ENCODE measurements at places on chromosomes 6 and 20.

- no peak for DNase-seq
These were observed 133.8 kb downstream of the PRND start for GRCh38 chr20:4855555-4855954.

GRCh38 chr20:47610247-47610944, 108.7 kb downstream of the NCOA3 start:
- DNase-seq, result no peak

DNA sequence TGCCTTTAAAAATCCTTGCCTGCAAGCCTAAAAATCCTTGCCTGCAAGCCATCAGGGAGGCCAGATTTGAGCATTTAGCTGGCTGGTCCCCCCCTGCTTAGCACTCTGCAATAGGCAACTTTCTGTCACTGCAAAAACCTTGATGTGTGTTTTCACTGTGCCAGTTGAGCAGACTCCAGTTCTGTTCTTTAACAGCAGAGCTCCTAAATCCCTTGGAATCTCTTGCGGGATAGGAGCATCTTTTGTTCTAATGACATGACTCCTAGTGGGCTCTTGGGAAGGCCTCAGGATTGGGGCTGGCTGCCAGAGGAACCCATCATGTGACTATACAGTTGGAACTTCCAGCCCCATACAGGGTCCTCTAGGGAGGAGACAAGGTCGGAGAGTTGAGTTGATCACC, 50.4 kb downstream of the FAM184A start:
- DNase-seq, result no peak

DNA sequence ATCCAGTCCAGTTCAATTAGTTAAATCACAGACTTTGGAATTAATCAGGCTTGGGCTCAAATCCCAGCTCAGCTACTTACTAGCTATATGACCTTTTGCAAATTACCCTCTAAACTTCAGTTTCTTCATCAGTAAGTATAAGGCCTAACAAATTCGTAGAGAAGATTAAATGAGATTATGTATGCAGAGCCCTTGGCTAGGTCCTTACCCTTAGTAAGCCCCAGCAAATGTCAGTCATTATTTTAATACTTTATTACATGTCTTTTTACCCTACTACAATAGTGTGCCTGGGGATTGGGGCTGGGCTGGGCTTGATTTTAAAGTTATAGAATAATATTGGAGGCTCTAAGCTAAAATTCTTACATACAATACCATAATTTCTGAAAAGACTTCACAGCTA, 326.1 kb upstream of the PREP start:
- DNase-seq, result no peak

DNA sequence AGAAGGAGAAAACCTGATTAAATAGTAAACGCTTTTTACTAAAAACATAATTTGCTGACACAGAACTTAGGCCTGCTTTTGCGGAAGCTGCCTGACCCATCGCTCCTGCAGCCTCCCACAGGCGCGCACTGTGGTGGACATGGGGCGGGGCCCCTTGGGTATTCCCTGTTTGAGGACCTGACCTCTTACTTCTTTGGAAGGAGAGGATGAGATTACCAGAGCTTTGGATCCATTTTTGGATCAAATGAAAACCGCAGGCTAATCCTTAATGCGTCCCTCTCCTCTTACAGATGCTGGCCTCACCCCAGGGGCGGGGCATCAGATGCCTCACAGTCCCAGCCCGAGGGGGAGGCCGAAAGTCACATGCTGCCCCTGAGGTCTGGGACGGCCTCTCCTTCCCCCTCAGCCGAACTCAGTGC, 151.0 kb downstream of the SCML4 start:
- DNase-seq, result no peak

DNA sequence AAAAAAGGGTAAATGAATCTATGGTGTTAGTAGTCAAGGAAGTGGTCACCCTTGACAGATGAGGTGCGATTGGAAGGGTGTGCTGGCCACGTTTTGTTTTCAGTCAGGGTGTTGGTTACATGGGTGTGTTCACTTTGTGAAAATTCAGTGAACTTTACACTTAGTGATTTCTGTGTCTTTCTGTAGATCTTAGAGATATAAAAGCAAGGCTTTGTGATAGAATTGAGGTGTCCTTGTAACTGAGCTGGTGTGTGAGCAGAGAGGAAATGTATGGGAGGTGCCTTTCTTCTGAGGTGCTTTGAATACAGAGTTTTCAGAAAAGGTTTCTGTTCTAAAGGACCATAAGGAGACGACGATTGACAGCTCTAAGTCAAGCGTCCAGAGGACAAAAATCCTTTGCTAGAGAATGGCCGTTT, 90.5 kb downstream of the SAMD3 start:
- DNase-seq, result no peak

DNA sequence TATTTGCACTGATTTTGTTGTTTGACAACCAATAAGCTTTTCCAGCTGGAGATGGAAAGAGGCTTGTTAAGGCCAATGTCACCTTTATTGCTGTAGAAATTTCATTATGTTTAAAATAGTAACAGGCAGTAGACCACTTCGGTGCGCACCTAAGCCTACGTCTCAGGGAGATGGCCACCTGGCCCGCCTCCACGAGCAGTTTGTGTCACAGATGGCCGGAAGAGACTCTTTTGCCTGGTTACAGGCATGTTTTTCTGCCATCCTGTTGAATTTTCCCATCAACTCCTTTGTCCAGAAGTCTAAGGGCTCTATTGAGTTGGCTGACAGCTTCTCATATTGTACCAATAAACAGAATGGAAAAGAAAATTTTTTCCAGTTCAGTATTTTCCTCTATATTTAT, 51.0 kb downstream of the SLC9A8 start:
- DNase-seq, result no peak

DNA sequence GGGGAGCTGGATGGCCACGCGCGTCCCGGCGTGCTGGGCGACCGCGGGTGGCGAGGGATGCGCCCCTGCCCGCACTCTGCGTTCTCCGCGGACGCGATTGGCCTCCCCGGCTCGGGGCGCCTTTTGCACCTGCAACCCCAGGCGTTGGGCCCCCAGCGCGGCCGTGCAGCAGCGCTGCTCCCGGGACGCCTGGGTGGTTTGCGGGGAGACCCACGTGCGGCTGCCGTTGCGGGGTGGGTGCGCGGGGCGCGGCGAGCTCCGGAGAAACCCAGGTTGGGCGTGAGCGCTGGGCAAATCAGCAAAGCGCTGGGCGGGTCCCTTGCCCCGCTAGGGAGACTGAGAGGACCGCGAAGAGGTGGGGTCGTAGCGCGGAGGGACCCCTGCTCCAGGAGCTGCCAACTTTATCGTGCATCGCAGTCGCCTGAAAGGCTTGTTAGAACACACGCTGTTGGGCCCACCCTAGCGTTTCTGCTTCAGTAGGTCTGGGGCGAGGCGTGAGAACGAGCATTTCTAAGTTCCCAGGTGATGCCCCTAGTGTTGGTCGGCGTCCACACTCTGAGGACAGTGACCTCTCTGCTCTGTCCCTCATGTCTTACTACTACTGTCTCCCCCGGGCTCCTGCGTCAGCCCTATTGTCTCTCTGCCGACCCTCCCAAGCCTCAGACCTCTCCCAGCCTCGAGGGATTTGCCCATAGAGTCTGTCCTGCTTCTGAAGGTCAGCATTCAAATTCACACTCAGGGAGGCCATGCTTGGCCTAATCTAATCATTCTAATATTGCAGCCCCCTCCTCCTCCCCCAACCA, 538 bp upstream of the ZFP64 start:
- DNase-seq, result peak; percentile 33

DNA sequence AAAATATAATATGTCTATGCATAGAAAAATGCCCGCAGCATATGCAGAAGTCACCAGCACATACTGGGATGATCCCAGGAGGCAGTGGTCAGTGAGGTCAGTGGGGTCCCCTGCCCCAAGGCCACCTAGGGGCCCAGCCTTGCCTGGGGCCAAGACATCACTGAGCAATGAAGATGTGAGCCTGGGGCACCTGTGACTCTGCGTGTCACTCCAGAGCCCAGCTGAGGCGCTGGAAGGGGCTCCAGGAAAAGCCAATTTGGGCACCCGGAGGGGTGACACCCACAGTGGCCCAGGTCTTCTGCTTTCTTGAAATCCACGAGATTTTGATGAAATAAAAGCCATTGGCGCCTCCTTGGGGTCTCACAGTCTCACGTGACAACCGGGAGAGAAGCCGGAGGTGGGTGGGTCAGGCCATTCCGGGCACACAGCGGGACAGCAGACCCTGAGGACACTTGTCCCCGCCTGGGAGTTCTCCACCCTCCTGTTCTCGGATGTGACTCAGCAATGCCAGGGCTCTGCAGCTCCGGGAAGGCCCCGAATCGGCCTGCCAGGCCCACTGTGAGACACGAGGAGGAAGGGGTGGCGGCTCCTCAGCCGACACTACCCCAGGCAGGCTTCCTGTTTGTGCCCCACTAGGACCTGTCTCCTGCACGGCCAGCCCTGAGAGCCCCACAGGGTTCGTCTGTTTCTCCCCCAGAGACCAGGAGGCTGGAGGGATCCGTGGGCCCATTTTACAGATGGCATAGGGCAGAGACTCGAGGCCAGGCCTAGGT, 24.4 kb upstream of the SLCO4A1 start:
- DNase-seq, result no peak

DNA sequence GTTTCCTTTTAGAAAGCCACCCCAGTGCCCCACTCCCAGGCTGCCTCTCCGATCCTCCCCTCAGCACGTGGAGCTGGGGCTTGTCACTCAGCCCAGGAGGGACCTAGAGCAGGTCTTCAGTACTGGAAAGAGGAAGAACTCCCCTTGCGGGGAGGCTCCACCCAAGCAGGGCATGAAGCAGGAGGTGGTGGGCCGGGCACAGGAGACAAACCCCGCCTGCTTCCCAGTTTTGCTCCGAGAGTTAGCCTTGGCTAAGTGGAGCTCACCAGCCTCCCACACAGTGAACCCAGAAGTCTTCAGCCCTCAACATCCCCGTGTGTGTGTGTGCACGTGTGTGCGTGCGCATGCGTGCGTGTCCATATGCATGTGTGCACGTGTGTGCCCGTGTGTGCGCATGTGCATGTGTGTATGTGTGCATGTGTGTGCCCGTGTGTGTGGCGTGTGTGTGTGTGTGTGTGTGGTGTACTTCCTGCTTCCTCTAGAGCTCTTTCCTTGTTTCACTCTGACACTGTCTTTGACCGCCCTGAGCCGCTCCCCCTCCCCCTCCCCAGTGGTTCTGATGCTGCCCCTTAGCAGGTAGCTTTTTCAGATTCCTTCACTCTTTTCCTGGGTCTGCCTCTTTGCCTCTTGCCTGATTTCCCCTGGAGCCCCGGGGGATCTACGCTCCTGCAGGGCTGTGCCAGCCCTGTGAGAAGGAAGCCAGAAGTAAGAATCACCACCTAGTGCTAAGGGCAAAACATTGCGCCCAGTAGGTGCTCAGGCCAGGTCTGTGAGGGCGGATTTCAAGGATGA, 239.8 kb downstream of the CDC5L start:
- DNase-seq, result no peak

- no peak for DNase-seq
These were observed 198.9 kb downstream of the MTFR2 start for GRCh38 chr6:136051140-136051775.

DNA sequence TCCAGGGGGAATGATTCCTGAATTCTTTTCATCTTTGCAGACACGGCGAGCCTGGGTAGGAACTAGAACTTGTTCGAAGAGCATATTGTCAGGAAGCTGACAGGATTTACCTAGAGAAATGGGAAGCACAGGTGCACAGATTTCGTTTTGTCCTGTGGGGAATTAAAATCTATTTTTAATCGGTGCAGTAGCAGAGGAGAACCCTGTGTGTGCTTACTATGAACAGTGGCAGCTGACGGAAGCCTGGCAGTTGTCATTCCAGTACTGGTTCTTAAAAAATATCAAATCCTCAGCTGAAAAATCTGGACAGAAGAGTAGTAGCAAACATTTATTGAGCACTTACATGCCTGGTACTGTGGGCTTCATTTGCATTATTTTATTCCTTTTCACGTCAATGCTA, 609.0 kb downstream of the QKI start:
- no peak for DNase-seq

DNA sequence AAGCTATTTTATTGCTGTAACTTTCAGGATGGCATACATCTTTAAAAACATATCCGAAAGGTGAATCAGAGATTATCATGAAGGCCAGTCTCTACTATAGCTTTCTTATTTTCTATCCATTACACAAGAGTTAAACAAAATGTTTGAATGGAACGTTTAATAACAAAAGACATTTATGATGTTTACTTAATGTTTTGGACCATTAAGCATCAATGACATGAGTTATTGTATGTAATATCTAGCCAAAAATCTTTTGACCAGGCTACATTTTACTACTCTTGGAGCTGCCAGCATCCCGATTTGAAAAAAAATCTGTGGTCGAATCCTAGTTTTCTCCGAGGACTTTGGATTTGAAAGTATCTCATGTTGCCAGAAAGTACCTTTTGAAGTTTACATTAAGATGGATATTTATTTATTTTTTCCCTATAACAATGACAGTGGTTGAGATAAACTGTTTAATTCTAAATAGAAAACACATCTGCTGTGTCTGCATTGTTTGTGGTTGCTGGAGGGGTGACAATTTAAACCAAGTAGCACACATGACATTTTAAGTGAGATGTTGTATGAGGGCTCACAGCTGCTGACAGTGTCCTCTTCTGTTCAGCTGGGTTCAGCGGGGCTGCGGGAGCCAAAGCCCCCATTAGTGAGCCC, 293.7 kb upstream of the TCF21 start:
- DNase-seq, result no peak

DNA sequence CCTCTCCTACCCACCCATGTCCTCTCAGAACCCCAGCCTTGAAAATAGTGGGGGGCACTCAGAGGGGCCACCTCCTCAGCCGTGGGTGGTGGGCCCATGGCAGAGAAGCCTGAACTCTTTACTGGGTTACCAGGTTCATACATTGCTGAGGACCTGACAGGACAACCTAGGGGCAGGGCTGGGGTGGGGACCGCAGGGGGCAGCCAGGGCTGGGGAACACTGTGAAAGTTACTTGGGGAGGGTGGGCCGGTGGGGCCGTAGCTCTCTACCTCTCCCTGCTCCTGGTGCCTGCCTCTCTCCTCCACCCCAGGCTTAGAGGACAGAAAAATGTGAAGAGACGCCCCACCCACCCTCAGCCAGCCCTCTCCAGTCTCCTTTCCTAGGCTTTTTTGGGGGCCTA, 15.4 kb downstream of the MDFI start:
- no peak for DNase-seq

- no peak for DNase-seq
These were observed 259.1 kb downstream of the HDGFL1 start for GRCh38 chr6:22828179-22829062.

DNA sequence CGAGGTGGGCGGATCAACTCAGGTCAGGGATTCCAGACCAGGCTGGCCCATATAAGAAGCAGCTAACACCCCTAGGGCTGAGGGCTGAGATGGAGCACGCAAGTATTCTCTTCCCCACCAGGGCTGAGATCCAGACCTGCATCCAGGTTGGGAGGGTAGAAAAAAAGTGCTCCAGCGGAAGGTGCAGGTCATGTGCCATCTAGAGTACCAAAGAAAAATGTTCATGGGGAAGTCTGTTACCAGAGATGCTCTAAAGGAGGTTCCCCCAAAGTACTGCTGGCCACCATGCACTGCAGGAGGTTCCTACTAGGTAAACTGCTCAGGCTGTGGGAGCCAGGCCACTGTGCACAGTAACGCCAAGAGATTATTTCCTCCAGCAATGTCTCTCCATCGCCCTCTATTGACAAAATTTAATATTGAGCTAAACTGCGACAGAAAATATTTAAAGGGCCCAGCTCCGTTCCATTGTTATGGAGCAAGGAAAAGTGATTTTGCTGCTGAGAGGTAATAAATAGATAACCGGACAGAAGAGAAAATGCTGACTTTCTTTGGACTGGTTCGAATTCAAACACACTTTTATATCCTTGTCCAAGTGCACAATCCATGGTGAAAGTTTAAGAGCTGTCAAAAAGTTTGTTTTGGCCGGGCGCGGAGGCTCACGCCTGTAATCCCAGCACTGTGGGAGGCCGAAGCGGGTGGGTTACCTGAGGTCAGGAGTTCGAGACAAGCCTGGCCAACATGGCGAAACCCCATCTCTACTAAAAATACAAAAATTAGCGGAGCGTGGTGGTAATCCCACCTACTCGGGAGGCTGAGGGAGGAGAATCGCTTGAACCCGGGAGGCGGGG, 159.9 kb downstream of the OR2B2 start:
- peak; percentile 81 for DNase-seq
